ENCODE measurements at places on chromosomes 1 and 21.
A peak's percentile ranks its signal among the peaks of the same experiment; 100 is the strongest.

GRCh38 chr1:17045634-17046333 lies 8.0 kb downstream of the SDHB start:
- no peak for DNase-seq

GRCh38 chr1:47901001-47901575 lies 96.1 kb downstream of the TRABD2B start:
- DNase-seq, result no peak

- no peak for DNase-seq
These were observed 80.1 kb downstream of the DISP3 start for GRCh38 chr1:11558871-11559590.

- DNase-seq, result no peak
These were observed 136.2 kb downstream of the DPYD start for GRCh38 chr1:97784661-97785060.

DNA sequence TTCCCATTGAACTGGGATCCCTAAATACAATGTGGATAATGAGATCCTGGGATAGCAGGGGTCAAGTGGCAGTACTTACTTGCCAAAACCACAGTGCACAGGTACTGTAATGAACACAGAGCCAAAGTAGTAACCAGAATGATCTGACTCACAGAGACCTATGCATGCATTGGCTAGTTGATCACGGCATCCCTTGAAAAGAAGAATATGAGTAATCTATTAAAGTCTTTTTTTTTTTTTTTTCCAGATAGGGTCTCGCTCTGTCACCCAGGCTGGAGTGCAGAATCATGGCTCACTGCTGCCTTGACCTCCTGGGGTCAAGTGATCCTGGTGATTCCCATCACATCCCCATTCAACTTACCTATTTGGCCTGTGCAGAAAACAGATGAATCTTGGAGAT lies 29.4 kb upstream of the EIF4G3 start:
- DNase-seq, result no peak

GRCh38 chr1:225700889-225701465 lies 48.1 kb upstream of the ENAH start:
- no peak for DNase-seq

DNA sequence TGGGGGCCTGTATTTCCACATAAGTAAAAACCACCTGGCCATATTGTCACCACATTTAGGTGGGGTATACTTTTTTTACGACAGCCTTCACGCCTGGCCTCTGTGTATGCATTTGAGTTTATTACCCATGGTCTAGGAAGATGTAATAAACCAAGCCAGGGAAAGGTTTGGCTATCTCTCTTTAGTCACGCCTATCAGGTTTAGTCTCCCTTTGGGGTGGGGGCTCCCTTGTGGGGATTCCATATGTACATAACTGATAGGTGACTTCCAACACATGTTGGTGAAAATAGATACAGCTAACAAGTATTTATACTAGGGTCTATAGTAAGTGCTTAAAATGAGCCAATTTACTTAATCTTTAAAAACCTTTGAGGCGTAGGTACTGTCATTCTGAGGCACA lies 4.2 kb downstream of the YBX1 start:
- DNase-seq, result no peak

DNA sequence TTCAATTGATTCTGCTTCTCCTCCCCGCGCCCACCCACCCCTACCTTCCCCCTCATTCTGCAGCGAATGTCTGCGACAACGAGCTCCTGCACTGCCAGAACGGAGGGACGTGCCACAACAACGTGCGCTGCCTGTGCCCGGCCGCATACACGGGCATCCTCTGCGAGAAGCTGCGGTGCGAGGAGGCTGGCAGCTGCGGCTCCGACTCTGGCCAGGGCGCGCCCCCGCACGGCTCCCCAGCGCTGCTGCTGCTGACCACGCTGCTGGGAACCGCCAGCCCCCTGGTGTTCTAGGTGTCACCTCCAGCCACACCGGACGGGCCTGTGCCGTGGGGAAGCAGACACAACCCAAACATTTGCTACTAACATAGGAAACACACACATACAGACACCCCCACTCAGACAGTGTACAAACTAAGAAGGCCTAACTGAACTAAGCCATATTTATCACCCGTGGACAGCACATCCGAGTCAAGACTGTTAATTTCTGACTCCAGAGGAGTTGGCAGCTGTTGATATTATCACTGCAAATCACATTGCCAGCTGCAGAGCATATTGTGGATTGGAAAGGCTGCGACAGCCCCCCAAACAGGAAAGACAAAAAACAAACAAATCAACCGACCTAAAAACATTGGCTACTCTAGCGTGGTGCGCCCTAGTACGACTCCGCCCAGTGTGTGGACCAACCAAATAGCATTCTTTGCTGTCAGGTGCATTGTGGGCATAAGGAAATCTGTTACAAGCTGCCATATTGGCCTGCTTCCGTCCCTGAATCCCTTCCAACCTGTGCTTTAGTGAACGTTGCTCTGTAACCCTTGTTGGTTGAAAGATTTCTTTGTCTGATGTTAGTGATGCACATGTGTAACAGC lies 339.9 kb downstream of the NTNG1 start:
- no peak for DNase-seq

DNA sequence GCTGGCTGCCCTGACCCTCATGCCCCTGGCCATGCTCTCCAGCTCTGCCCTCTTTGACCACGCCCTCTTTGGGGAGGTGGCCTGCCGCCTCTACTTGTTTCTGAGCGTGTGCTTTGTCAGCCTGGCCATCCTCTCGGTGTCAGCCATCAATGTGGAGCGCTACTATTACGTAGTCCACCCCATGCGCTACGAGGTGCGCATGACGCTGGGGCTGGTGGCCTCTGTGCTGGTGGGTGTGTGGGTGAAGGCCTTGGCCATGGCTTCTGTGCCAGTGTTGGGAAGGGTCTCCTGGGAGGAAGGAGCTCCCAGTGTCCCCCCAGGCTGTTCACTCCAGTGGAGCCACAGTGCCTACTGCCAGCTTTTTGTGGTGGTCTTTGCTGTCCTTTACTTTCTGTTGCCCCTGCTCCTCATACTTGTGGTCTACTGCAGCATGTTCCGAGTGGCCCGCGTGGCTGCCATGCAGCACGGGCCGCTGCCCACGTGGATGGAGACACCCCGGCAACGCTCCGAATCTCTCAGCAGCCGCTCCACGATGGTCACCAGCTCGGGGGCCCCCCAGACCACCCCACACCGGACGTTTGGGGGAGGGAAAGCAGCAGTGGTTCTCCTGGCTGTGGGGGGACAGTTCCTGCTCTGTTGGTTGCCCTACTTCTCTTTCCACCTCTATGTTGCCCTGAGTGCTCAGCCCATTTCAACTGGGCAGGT lies 3.8 kb downstream of the GPR61 start:
- DNase-seq, result no peak

DNA sequence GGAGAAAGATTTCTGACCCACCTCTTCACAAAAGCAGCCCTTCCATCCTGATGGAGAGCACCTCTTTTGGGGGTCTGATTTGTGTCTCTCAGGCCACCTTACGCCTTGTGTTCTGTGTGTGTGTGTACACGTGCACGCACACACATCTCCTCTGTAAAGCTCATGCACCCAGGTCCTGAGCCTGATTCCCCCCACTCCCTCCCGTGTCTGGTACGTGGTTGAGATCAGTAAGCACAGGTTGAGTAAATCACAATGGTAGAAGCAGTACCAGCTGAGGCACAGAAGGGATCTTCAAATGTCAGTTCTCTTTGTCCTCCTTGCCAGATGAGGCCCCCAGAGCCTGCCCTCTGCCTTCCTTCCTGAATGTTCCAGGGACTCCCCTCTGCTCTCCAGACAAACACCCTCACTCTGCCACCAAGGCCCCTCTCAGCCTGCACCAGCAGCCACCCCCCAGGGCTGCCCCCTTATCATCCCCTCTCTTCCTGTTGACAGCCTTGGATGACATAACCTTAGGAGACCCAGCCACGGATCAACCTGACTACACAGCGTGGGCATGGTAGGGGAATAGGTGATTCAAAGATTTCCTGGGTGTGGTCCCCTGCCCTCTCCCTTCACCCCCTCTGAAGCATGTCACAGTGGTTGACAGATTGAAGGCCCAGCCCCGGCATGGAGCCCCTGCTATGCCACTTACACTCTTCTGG lies 112.8 kb downstream of the HIVEP3 start:
- peak; percentile 30 for DNase-seq

DNA sequence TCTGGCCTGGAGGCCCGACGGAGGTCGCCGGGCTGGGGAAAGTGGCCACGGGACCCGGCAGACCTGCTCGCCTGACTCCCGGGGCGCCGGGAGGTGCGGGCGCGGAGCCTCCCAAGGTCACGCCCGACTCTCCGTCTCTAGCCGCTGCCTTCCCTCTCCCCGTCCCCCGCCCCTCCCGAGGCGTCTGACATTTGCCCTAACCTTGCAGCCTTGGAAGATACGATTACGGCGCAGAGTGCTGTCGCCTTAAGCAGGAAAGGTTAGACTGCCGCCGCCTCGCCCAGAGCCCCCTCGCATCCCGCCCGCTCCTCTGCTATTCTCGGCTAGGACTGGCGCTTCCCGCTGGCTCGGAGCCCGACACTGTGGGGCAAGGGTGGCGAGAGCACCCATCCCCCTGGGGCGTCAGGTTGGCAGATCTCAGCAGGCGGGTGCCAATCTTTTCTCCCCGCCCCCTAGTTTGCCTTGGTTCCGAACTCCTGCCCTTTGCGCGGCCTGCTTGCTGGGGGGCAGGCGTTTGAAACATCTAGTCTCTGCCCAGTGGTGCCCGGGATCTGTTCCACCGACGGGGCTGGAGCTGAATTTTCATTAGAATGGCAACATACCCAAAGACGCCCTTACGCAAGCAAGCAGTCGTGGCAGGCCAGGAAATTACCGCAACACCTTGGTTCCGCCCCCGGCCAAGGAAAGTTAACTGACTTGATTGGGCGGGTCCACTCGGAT lies 835 bp downstream of the PGM1 start:
- DNase-seq, result no peak

GRCh38 chr1:8357329-8358101 lies 39.6 kb downstream of the SLC45A1 start:
- DNase-seq, result no peak

GRCh38 chr1:56456435-56457101 lies 122.8 kb downstream of the PLPP3 start:
- no peak for DNase-seq

- peak; percentile 65 for DNase-seq
These were observed 233.0 kb upstream of the IRF2BP2 start for GRCh38 chr1:234842726-234843641.

DNA sequence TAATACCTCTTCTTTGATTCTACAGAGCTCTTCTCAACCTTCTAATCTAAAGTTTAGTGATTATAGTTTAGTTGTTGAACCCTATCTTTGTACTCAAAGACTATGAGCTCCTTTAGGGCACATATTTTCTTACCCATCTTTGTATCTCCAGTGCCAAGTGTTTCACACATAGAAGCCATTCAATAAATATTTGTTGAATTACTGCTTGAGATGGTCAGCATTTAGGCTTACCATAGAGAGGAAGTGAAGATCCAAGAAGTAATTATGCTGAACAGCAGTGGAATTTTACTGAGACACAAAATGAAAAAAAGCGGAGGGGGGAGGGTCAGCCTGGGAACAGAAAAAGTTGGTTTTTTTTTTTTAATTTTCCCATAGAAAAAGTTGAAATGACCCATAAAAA lies 21.9 kb downstream of the PIK3R3 start:
- DNase-seq, result no peak

GRCh38 chr1:184803180-184803492 lies 48.5 kb upstream of the EDEM3 start:
- no peak for DNase-seq

DNA sequence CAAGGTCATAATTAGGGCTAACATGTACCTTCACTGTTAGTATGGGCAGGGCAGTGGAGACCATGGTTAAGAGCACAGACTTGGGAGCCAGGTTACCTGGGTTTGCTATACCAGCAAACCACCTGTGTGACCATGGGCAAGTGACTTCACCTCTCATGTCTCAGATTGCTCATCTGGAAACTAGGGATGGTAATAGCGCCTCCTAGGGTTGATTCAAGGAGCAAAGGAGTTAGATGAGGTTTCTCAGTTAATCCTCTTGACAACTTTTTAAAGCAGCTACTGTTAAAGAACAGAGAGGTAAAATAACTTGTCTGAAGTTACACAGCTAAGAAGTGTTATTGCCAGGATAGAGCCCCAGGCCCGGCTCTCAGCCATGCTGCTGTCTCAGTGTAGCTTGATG lies 790 bp upstream of the MATN1 start:
- DNase-seq, result no peak

DNA sequence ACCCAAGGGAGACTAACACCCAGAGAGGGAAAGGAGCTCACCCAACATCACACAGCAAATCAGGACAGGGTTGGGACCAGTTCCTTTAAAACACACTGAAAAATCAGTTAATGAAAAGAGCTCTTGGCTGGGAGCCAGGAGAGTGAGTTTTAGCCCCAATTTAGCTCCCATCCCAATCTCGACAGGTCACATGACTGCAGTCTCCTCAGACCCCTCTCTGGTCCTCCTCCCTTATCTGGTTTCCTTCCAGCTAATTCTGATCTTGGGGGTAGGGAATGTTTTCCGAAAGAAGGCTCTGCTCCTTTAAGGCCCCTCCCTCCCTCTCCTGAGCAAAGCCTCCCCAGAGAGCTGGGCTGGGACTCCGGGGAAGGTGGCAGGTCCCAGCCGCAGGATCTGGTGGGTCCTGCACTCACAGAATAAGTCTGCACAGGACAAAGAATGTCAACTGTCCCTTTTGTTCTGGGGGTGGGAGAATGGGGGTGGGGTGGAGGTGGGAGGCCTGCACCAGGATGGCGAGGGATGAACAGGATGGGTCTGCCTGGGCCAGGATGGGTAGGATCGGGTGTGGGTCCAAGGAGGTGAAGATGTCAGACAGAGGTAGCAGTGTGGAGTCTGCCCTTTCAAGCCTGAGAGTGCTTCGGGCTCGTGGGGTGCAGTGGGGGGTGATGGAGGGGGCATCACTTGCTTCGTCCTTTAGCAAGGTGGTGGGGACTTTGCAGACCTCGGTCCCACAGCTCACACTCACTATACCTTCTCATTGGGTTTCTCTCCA lies 57.3 kb upstream of the SSBP3 start:
- no peak for DNase-seq

DNA sequence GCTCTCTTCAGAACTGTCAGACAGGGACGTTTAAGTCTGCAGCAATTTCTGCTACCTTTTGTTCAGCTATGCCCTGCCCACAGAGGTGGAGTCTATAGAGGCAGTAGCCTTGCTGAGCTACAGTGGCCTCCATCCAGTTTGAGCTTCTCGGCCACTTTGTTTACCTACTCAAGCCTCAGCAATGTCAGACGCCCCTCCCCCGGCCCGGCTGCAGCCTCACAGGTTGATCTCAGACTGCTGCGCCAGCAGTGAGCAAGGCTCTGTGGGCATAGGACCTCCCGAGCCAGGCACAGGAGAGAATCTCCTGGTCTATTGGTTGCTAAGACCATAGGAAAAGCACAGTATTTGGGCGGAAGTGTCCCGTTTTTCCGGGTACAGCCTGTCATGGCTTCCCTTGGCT lies 89.9 kb upstream of the PDC start:
- DNase-seq, result no peak

DNA sequence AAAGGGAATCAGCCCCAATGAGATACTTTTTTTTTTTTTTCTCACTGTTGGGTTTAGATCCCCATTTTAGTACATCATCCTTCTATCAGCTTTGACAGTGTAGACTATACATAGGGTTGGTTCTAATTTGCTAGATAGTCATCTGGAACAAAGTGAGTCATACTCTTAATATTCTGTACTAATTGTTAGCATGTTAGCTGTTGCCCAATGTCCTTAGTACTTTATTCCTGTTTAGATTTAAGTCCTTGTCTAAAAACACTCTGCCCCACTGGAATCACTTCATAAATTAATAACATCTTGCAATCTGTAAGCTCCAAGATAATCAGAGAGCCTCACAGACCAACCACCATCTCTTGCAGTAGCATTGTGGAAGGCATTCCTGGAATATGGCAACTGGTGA lies 209.8 kb upstream of the KIAA0040 start:
- DNase-seq, result no peak
